DMS79 treated with DMSO at 0.1 percent for 48 hours (cell line): ENCODE measurements at places on chromosomes 5 and 9.

DNA sequence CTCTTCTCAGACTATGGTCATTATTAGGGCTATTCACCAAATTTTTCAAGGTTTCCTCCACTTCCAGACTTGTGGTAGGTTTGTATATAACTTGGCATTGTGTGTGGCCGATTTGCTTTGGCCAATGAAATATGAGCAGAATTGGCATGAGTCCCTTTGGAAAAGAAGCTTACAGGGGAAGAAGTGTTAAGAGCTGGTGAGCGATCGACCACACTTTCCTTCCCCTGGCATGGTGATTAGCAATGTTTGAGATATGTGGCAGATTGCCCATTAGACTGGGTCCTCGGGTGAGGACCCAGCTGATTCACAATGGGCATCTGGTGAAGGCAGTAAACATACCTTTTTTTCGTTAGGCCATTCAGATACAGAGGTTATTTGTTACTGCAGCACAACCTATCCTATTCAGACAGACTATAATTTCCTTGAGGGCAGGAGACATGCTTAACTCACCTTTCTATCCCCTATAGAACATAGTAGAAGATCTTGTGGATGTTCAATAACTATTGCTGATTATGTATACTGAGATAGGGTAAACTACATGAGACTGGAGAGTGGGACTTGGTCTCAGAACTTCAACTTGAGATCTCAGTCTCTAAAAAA lies 62.8 kb upstream of the KLF9 start:
- no peak for DNase-seq

DNA sequence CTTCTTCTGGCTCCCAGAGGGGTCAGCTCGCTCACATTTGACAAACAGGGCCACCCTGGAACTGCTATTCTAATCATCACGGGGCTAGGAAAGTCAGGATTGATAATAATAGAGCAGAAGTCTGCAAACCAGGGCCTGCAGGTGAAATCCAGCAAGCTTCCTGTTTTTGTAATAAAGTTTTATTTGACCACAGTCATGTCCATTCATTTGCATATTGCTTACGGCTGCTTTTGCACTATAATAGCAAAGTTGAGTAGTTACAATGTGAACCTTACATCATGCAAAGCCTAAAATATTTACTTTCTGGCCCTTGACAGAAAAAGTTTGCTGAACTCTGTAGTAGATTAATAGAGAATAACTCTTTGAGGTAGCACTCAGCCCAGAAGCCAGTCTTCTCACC lies 63.2 kb upstream of the CTXN3 start:
- no peak for DNase-seq

DNA sequence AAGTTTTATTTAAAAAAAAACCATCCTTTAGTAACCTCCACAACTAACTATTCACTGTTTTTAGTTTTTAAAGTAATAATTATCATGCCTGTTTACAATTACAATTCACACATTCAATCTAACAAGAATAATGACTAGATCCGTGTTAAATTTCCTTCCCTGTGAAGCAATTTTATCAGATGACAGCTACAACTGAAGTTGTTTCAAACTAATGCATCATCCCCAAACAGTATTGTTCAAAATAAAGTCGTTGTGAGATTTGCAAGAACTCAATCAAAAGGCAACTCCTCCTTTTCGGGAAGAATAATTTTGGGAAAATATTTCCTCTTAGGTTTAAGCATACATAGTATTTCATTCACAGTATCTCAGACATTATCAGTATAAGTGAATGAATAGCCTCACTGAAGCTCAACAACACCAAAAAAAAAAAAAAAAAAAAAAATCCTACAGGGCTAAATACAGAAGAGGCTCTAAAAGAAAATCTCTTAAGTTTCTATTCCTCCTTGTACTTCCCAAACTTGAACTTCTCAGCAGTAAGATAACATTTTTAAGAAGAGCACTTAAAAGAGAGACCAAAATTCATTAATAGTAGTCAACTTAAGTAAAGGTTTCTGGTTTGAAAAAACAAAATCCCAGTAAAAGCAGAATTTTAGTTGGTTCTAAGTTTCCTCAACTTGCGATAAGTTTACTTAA lies 9.4 kb downstream of the C9orf72 start:
- DNase-seq, result no peak

GRCh38 chr9:126393876-126394275 lies 67.2 kb downstream of the MVB12B start:
- DNase-seq, result no peak

GRCh38 chr5:118326481-118327045 lies 661.8 kb downstream of the DTWD2 start:
- DNase-seq, result peak; percentile 63

GRCh38 chr5:16536246-16536645 lies 70.6 kb upstream of the ZNF622 start:
- DNase-seq, result no peak

GRCh38 chr5:126415789-126416188 lies 7.4 kb upstream of the GRAMD2B start:
- no peak for DNase-seq

DNA sequence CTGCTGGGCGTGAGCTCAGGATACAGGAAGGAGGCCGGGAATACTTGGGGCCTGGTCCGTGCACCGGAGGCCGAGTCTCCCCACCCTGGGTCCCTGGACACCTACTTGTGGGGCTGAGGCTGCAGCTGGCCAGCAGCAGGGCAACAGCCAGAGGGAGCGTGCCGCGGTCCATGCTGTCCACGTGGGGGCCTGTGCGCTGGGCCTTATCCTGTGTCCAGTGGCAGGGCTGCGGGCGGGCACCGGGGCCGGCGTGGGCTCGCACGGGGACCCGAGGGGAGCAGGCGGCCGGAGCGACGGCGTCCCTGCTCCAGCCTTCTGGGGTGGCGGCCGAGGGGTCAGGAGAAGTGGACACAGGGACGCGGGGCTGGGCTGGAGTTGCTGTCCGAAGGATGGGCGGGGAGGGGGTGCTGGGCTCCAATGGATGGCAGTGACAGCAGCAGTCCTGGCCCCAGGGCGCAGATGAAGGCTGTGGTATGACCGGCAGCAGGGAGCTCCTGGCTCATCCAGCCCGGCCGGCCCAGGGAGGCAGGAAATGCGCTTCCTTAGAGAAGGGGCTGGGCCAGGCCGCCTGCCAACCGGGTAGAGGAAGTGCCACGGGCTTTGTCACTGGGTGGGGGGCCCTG lies at the start of gene ENG:
Gene ENG (minus strand): TSS at position 475 of the 623 bp plus-strand sequence. CDS start 303 bp downstream, at position 172.
- no peak for DNase-seq

DNA sequence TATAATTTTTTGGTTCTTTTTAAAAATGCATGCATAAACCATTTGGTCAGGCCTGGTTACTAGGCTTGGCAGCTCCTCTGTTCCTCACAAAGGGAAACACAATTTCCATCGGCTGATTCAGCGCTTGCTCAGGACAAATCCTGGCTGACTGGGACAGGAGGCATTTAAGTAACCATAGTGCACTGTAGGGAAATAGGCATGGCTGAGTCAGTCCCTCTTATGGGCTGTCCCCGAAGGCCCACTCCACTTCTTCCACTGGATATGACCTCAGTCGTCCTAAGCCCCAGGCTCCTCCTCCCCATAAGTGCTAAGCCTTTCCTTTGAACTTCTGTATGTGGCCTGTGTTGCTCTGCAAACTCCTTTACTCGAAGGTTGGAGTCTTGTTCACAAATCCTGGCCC lies 71.2 kb upstream of the GLIS3 start:
- no peak for DNase-seq

DNA sequence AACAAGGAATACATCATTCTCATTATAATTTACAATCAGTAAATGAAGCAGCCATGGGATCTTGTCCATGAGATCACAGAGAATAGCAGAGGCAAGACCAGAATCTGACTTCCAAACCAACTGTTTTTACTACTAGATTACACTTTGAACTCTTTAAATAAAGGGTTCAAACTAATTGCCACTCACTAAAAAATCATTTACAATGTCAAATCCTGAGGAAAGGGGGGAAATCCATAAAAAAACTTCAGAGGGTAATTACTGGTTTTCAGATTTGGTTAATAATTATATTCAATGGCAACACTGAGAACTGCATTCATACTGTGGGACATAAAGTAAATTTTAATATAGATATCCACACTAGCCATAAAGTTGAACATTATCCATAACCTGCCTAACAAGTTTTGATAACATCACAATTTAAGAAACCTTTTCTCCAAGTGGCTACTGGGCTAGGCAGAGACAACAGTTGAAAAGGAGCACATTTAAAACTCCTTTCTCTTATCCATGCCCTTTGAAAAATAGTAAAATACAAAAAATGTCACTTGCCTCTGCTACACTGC lies 15.9 kb downstream of the PLPP1 start:
- DNase-seq, result no peak

DNA sequence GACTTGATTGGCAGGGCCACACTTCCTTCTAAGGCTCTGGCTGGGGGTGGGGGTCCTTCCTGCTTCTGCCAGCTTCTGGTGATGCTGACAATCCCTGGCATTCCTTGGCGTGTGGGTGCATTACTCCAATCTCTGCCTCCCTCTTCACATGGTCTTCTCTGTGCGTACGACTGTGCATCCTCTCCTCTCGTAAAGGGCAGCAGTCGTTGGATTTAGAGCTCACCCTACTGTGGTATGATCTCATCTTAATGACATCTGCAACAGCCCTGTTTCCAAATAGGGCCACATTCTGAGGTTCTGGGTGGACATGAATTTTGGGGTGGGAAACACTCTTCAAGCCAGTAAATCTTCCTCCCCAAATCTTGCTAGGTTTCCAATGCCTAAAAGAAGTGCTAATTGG lies 36.8 kb downstream of the ROPN1L start:
- no peak for DNase-seq

DNA sequence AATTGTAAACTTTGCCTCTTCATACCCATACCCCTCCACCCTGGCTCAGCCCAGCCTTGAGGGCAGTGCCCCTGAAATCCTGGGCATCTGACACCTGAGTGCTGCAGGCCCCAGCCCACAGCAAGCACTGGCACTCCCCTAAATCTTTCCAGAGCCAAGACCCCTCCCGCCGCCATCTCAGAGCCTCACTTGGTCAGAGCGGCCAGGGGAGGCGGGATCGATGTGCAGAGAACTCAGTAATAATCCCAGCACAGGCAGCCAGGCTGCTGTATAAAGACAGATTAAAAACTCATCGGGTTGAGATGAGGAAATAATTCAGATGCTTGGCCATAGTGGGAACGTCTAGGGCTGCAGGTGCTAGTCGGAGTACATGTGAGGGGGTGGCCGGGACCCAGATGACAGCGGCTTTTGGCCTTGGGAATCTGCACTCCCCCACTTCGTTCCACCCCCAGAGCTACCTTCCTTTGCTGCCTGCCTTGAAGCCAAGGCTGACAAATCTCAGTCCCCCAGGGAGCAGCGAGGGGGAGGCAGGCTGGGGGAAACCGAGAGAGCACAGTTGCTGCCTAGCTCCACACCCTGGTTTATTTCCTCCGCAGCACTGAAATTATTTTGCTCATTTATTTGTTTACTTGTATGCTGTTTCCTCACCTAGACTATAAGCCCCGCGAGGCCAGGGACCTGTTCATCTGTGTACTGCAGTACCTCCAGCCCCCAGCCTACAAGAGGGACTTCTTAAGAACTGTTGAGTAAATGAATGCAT lies 19.5 kb upstream of the ARAP3 start:
- DNase-seq, result no peak

DNA sequence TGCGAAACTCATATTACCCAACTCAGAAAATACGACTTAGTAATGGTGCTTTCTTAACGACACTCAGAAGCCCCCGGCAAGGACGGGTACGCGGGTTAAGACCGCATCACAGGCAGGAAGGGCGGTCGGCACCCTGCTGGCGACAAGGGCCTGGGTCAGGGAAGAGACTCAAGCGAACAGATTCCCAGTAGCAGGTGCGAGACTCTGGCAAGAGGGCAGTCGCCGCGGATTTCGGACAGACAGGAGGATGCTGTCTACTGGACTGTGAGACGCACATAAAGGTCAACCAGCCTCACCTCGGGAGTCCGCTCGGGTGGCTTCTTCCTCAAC lies 398 bp downstream of the RAPGEF6 start:
- peak; percentile 10 for DNase-seq

- no peak for DNase-seq
Measured at GRCh38 chr5:66139318-66139712, 4.8 kb upstream of the SREK1 start.

DNA sequence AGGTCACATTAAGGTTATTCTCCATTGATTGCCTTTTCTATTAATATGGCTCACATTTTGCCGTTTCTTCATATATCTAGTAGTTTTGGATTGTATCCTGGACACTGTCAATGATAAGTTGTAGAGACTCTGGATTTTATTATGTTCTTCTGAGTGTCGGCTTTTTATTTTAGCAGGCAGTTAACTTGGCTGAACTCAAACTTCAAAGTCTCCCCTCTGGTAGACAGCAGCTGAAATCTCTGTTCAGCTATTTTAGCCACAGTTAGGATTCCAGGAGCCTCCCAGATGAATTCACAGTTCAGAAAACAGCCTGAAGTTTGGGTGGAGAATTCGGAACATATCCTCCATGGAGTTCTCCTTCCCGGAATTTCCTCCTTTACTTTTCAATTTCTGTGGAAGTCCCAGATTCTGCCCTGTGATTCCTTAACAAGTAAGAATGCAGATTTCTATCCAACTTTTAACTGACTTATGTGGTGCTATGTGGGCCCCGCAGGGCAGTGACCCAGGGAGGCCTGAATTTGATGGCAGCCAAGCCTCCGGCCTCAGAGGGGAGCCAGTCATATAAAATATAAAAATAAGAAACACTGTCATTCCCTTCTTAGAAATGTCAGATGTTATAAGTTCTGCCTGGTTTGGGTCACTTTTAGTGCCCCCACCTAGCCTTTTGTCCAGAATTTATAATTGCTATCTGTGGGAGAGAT lies 39.3 kb upstream of the MVB12B start:
- no peak for DNase-seq

- no peak for DNase-seq
Measured at GRCh38 chr5:56289602-56289987, 56.5 kb upstream of the ANKRD55 start.

DNA sequence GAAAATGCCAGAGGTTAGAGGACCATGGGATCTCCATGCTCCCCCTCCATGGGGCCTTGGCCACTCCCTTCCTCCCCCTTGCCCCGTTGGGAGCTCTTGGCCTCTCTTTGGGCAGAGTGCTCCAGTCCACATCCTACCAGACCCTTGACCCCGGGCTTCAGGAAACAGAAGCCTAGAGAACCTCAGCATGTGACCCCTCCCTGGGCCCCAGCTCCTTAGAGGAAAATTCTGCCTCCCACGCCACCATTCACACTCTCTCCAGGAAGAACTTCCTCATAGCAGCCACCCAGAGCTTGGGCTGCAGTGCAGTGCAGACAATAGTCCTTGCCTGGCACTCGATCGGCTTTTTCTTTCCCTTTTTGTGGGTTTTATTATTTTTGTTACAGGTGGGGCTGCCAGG lies 6.0 kb downstream of the LHX6 start:
- no peak for DNase-seq

- no peak for DNase-seq
Measured at GRCh38 chr5:173554989-173555705, 61.3 kb downstream of the BOD1 start.

GRCh38 chr5:129511291-129511690 lies 51.2 kb downstream of the ADAMTS19 start:
- no peak for DNase-seq

GRCh38 chr9:86788456-86788855 lies 158.8 kb downstream of the GAS1 start:
- DNase-seq, result no peak
